ENCODE measurements at places on chromosomes 6 and 20.

DNA sequence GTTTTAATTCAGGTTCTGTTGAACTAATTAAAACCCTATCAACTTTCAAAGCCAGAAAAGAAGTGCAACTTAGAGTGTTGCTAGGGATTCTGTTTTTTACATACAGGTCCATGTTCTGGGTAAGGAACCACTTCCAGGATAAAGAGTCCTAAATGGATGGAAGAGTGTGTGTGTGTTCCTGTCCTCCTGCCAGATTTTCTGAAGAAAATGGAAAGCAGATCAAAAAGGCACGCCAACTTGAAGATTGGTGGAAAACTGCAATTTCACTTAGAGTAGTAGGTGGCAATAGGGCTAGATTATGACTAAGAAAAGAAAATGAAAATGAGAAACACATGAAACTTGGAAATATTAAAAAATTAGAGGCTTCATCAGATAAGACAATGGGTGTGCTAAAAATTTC lies 85.3 kb downstream of the COL21A1 start:
- DNase-seq: no peak

GRCh38 chr20:48657426-48658197 lies 170.2 kb downstream of the PREX1 start:
- DNase-seq: no peak

DNA sequence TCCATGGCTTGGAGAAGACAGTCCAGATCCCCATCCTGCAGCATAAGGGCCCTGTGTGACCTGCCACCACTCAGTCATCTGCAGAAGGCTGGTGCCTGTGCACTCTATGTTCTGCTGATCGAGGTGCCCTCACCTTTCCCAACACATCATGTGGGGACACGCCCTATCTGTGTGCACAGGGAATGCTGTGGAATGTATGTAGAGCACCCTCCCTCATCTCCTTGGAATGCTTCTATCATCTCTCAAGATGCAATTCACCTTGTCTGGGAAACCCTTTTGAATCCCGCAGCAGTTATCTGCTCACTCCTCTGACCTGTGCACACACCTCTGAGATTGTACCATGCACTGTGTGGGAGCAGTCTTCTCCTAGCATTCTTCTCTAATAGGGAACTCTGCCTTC lies 207.2 kb upstream of the SSTR4 start:
- DNase-seq: no peak

DNA sequence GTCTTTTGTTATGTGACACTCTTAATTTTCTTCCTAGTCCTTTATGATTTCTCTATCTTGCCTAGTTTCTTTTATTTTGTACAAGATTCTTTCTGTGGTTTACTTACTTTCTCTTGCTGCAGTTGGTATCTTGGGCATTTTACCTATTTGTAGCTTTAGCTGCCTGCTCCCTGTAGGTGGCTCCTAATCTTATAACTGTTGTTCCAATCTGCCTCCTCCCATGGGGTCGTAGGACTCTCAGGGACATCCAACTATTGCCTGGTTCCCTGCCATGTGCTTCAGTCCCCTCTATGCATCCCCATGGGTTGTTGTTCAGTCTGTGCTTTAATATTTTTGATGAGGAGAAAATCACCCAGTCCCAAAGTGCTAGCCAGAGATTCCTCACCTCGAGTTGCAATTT lies 31.4 kb downstream of the RIN2 start:
- no peak for DNase-seq

DNA sequence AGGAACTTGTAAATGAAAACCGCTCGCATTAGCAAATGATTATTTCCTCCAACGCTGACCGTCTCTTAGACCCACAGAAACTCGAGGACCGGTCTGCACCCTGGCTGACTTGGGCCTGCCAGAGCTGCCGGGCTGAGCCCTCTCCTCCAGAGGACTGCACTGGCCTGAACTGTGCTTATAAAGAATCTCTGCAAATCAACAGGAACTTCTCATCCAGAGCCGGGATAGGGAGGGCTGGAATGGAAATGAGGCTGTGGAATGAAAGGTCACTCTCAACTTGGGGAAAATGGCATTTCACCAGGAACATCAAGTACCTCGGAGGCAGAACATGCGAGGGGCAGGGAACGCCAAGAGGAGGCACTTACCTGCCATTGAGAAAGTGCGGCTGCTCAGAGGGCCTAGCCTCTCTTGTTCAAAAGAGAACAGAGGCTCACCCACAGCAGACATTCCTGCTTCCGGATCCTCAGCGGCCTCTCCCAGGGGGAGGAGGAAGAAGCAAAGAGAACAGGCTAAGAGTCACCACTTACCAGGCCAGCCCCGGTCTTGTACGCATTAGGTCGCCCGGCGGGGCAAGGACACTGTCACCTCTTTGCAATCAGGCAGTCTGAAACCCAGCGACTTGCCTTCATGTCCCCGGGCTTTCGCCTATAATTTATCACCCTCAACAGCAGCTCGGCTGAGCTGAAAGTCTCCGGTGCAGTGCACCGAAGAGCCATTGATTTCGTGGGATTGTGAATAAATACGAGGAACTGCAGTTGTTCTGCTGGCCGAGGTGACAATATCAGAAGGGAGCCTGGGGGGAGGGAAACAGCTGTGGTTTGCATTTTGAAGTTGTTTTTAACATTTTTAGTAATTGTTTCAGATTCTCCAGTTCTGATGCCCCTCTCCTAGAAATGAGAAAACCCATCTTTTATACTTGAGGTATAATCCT lies 37.6 kb downstream of the ZMYND8 start:
- no peak for DNase-seq

DNA sequence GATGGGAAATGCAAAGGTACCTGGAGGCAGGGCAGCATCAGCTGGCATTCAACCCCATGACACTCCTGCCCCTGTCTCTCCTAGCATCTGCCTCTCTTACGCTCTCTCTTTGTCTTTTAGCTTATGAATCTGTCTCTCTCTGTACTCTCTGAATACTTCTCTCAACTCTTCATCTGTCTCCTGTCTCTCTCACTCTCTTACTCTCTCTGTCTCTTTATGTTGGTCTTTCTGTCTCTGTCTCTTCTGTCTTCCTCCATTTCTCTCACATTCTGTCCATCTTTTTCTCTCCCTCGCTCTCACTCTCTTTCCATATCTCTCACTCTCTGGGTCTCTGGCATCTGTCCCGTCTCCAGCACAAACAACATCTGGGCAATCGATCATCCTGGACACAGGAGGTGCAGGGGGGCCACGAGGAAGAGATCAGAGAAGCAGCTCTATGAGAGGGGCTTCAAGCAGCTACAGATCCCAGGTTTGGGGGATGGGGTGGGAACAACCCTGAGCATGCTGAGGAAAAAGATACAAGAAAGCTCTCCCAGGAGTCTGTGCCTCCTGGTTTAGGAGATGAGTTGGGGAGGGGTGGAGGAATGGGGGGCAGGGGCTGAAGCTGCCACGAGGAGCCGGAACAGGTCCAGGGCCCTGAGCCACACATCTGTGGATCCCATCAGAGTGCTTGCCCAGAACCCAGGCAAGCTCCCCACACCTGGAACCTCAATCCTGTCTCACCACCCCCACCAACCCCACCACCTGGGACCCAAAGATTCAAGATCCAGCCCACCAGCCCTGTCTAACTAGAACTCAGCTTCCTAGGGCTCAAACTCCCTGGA lies 2.4 kb downstream of the COL11A2 start:
- no peak for DNase-seq

DNA sequence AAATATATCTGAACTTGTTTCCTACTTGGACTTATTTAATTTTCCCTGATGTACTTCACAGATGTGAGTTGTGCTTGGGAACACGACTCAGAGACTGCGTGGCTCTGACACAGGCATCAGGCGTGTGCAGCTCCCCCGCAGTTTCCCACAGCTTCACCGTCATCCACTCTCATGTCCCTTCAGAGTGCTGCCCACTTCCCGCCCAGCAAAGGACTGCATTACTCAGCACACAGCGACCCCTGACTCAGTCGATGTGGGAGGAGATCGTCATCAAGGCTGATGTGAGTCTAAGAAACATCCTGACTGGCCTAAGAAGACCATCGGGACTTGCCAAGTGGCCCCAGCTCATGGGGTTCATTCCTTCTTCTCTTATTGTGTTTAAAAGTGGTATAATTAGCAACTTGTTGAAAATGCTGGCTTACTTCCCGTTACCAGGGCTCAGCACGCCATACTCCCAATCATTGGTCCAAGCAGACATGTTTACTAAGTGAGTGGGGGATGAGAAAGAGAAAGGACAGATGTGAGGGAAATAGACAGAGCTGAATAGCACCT lies 539.4 kb upstream of the JARID2 start:
- DNase-seq: no peak

DNA sequence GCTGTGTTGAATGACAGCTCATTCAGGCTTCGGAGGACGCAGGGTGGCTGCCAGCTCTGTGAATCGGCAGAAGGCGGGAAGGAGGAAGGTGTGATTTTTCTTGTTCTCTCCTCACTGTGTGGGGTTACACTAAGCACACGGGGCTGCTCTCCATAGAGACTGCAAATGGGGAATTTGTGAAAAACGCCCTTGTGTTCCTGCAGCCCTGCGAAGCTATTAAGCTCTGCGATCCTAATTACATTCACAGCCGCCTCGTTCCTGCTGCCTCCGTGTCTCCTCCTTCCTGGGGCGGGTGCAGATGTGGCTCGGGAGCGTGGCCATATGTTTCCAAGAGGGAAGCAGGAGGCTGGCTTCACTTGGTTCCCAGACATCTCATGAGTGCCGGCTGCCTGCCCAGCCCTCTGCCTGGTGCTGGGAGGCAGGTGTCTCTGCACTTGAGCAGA lies 124.0 kb downstream of the TOX2 start:
- DNase-seq: no peak

DNA sequence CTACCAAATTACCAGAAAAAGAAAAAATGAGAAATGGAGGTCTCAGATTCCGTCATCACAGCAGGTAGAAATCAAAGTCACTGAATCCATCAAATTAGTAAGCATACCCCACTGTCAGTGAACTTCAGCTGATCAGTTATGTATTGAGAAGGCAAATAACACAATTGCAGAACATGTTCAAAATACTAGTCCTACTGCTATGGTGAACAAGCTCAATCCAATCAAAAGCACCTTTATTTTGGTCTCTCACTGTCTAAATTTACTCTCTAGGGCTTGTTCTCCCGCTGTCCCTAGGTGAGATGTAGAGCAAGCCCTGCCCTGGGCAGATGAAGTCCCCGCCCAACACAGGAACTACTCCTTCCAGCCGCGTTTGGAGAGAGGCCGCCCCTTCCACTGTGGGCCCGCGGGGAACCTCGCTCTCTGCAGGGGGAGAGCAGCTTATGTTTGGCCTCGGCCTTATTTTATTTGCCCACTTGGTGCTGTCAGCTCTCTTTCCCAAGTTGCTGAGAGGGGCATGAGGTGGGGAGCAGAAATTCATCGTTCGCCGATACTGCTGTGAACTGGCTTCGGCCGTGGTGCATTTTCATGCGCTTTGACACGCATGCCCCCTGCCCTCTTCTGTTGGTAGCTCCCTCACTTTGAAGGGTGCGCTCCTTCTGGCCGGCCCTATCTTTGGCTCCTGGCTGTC lies 14.3 kb upstream of the MAP1LC3A start:
- DNase-seq: no peak

DNA sequence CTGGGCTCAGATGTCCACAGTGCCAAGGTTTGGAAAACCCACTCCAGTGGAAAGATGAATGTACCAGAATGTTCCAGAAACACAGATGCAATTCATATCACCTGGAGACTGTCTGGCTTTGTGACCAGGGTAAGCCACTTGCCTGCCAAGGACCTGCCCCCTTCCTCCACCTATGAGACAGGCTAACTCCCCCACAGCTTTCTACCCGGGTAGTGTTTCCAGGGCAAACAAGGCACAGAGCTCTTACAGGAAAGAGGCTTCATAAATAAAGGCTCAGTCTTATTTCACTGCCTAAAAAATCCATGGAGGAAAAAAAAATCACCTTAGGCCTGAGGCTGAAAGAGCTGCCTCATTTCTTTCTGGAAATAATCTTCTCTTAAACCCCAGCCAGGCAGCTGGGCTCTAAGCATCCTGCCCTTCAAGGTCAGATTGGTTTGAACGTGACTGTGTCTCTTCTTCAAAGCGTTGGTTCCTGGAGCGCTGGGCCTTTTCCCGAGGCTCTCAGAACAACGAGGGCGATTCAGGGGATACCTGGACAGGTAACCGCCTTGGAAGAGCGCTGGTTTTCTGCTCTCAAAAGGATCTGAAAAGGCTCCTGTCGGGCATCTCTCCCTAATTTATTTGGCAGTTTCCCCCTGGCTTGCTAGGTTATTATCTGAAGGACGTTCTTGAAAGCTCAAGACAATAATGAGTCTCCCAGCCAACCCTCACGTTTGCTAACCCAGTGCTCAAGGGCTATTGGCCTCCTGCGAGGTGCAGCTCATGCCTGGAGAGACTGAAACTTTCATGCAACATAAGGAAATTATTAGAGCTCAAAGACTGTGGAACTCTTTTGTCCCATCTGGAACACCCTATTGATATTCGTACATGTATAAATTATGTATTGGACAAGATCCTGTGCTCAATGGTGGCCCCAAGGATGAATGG lies 199.2 kb upstream of the PMEPA1 start:
- no peak for DNase-seq

DNA sequence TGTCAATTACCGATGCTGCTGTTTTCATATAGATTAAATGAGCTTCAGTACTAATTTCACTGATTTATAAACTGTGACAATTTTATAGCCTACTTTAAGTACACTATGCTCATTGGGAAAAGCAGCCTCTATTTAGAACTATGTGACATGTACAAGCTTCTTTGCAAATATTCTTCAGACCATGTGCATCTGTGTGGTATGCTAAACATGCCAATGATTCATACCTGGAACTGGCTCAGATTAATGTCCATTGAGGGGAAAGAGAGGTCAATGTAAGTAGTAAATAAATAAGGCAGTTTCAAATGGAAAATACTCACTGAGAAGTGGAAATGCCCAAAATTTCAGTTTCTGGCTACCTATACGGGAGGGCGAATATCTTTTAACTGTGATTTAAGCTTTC lies 777.7 kb downstream of the C6orf118 start:
- no peak for DNase-seq

GRCh38 chr6:125154118-125154760 lies 666 bp downstream of the TPD52L1 start:
- no peak for DNase-seq

DNA sequence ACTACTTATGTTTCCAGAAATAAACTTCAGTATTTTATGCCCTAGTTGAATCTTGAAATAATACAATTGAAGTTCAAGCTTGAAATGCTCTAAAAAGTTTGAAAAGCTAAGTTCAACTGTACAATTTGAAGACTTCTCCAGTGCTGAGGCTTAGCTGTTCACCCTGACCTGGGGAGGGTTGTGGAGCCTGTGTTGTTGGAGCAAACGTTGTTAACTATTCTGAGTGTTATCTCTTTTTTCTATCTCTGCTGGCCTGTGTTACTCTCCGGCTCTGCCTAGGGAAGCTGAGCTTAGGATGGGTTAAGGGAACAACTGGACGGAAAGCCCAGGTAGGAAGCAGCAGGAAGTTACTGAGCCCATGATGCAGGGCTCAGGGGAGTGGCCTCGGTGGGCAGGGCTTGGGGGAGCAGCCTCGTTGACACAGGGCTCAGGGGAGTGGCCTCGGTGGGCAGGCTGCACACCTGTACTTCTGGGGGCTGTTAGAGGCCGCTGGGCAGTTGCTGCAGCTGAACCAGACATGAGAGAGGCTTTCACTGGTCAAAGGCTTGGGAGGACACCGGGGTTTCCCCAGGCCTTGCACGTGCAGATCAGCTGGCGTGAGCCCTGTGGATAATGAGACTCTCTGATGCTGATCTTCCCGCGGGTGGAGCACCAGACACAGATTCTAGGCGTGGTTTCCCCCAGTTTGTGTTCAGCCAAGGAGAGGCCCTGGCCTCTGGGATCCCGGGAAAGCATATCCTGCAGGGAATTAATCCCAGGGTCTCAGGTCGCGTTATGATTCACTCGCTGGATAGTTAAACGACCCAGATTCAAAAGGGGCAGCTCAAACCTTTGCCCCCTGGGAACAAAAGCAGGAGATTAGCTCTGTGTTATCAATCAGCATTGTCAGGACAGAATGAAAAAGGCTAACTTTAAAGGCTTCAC lies 58.9 kb downstream of the ERMARD start:
- DNase-seq: no peak
